ENCODE measurements at places on chromosomes 1 and 21.
A peak's percentile ranks its signal among the peaks of the same experiment; 100 is the strongest.

GRCh38 chr1:186016856-186017255, 282.7 kb downstream of the HMCN1 start:
- no peak for DNase-seq

DNA sequence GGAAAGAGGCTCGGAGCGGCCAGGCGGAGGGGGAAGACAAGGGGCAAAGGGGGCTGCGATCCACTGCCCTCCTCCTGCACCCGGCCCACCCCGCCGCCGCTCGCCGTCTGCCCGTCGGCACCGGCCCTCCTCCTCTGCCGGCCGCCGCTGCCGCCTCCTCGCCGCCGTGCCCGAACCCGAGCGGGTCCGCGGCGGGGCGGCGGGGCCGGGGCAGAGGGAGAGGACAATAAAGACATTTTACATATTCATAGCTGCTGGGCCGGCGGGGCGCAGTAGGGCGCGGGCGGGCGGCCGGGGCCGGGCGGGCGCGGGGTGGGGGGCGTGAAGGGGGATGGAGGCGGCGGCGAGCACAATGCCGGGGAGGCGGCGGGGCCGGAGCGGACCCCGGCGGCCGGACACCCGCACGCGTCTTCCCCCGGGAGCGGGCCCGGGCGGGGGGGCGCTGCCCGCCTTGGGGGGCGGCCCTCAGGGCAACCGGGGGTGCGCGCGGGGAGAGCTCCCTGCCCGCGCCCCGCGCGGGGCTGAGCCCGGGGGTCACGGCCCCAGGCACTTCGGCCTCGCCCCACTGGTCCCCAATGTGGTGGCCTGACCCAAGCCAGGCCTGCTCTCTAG, 546 bp downstream of the POU2F1 start:
- DNase-seq: no peak

DNA sequence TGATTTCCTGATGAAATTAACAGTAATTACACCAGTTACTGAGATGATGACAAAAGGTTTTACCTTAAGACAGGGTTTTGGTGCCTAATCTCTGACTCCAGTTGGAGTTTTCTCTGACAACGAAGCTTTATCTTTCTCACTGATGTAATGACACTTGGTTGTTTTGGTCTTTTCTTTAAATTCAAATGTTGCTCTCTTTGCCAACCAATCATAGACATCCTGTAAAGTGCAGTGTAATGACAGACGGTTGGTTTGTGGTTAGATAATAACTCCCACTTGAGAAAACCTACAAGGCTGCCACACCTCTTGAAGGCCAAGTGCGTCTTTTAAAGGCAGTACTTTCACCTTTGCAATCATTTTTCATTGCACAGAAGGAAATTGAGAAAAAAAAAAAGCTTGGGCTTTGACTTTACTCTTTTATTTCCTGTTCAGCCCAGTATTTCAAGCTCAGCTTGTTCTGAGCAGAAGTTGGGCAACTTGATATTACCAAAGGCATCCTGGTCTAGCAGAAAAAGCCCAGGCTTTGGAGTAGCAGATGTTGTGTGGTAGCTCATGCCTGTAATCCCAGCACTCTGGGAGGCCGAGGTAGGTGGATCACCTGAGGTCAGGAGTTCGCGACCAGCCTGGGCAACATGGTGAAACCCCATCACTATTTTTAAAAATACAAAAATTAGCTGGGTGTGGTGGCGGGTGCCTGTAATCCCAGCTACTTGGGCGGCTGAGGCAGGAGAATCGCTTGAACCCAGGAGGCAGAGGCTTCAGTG, 14.9 kb downstream of the PDIK1L start:
- peak; percentile 32 for DNase-seq

GRCh38 chr1:108208724-108209446, 8.7 kb upstream of the SLC25A24 start:
- no peak for DNase-seq

GRCh38 chr1:33394770-33395169, 36.1 kb downstream of the PHC2 start:
- DNase-seq: no peak

DNA sequence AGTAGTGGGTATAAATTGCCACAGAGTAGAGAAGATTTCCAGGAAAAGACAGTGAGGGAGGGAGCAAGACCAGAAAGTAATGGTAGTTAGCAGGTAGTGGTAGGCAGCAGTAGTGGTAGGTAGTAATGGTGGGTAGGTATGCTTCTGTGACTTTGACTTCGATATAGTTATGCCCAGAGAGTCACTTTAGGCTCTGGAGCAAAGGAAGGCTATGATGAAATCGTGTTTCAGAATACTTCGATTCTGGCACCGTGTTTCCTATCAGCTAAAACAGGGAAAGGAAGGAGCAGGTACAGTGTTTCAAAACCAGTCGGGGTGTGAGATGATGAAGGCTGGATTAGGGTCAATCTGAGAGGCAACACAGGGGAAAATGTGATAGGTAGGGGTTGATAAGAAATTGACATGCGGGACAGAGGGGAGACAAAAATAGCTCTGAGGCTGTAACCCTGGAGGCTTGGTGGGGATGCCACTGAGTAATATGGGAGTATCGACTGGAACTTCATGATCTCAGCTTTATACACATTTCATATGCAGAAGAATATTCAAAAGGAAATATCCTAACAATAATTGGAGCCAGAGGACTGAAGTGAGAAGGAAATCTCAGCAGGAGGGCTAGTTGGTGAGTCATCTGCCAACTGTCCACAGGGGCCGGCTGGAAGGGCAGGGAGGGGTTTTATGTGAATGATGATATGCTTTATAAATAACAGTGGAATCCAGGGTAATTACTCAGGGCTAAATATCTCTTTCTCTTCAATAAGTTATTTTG, 25.2 kb upstream of the TRIM45 start:
- DNase-seq: no peak

- DNase-seq: no peak
Observed at GRCh38 chr21:42216726-42217572, 2.0 kb upstream of the ABCG1 start.

DNA sequence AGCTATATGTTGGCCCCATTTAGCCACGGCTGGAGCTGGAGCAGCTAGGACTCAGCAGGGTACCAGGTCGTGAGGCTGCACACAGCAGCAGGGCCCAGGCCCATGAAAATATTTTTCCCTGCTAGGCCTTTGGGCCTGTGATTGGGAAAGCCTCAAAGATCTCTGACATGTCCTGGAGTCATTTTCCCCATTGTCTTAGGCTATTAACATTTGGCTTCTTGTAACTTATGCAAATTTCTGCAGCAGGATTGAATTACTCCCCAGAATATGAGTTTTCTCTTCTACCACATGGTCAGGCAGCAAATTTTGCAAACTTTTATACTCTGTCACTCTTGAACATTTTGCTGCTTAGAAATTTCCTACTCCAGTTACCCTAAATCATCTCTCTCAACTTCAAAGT, 11.2 kb downstream of the CFHR2 start:
- DNase-seq: no peak

- no peak for DNase-seq
Observed at GRCh38 chr1:164611754-164612642, 53.0 kb downstream of the PBX1 start.

DNA sequence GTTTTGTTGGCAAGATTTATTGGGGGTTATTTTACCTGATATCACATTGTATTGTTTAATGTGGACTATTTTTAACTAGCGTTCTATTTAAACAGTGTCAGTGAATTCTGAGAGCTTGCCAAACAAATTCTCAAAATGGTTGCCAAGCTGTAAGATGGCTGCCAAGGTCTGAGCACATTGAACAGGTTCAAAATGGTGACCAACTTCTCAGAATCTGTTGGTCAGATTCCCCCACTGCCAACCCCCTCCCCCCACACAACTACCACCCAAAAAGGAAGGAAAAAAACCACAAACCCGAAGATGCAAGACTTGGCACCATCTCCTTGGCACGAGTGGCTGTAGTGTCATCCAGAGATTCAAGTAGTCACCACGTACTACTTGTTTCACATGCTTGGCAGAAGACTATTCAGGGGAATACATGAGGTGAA, 159.1 kb downstream of the NFIA start:
- no peak for DNase-seq

GRCh38 chr1:229364207-229365065, 21.6 kb upstream of the CCSAP start:
- no peak for DNase-seq

GRCh38 chr1:219092206-219092605, 81.5 kb upstream of the LYPLAL1 start:
- DNase-seq: no peak

DNA sequence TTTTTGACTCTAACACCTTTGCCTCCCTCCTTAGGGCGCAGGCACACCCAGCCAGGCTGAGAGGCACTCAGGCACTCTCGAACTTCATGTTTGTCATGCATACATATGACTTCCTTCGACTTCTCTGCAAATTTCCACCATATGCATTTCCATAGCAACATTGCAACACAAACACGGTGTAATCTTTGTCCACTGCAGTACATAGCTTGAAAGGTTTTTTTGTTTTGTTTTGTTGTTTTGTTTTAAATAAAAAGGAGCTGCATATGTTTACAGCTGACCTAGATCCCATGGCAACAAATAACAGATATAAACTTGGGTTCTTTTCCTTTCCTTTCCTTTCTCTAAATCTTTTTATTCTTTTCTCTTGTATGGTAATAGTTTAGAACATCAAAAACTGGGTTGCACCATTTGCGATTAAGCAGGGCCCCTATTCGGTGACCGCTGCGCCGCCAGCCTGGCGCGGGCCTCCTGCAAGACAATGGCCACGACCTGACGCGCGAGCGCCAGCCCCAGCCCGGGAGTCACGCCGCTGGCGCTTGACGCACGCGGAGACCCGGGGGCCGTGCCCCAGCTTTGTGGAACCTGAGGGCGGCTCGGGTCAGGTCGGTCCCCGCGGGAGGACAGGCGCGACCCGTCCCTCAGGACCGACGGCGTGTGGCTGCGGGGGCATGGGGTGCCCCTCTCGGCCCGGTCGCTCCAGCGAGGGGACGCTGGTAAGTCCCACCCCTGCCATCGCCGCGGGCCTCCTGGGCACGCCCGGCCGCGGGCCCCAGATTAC, 35.2 kb downstream of the CCN1 start:
- DNase-seq: no peak

- peak; percentile 15 for DNase-seq
Observed at GRCh38 chr1:112674440-112674985, at the start of gene MOV10. TSS of gene MOV10 (plus strand) at chr1:112674659. CDS start at chr1:112674913, 254 bp downstream.

DNA sequence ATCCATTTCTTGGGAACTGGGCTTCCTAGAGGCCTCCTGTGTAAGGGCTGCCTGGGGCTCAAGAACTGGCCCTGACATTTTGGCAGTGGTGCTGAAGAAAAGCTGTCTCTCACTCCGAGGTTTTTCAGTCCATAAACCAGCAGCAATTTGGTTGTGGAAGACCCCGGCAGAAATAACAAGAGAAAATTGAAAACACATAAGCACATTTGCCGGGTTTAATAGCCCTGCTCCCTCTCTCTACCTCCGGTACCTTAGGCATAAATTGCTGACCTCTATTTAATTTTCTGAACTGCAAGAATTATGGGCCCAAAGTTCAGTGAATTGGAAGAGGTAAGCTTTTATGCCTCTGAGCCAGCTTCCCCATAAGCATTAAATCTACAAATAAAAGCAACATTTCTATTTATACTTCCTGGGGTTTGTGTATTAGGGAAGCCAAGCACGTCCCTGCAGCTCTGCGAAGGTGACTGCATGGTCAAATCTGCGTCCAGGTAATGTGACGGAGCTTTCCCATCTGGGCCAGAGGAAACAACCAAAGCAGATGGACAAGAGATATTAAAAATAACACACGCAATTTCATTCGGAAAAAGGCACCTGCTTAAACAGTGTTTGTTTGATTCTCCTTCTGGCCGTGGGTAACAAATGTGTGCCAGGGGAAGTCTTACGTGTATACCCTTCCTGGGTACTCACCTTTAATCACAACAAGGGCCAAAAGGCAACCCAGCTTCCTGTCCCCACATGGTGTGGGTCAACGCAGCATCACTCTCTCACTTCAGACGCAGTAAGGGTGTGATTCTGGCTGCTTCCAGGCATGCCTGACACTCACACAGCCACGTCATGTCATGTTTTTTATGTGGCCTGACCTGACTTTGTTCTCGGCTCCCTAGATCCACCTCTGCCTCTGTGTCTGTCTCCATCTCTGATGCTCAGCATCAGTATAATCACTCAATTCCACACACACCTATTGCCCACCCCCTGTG, 69.2 kb downstream of the PAPPA2 start:
- no peak for DNase-seq

- no peak for DNase-seq
Observed at GRCh38 chr1:45908611-45909140, 105.3 kb downstream of the MAST2 start.

- DNase-seq: no peak
Observed at GRCh38 chr21:39034590-39035536, 148.4 kb downstream of the PSMG1 start.

DNA sequence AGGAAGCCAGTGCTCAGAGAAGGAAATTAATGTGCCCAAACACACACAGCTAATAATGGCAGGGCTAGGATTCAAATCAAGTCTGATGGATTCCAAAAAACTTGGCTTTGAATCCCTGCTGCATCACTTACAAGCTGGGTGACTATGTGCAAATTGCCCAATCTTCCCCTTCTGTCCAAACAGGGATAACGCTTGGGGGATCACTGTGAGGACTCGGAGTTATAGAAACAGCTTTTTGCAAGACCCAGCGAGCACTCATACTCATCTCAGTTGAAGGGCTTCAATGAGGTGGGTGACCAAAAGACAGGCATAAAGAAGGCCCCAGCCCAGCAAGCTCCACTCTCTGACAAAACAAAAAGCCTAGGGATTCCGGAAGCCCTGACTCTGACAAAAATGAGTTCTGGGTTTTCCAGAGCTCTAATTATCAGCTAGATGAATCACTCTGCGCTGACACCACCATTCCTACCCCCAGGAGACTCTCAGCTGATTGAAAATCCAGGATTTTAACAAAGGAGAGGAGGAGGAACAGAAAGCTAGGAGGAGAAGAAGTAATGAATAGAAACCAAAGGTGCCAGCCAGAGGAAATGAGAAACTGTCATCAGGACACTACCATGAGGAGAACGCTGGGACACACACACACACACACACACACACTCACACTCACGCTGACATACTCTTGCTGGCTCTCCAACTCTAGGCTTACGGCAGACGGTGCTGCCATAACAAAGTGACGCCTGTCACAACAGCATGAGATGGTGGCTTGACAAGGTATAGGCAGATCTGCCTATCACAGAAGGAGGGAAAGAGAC, 1.6 kb upstream of the STK40 start:
- no peak for DNase-seq

GRCh38 chr1:156464825-156465452, 35.6 kb downstream of the MEF2D start:
- no peak for DNase-seq

DNA sequence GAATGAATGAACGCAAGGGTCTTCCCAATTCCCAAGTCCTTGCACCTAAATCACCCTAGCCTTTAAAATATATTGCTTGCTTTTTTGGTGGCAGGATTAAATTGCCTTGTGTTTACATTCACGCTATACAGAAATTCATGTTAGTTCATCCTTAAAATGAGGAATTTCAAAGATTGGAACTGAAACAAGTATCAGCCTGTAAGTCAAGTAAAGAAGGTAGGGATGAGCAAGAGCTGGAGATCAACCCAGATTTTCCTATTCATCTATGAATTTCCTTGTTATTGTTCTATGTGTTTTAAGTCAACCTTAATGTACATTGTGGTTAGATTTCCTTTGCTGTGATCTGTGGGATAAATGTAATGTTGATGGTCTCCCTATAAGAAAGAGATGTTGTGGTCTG, 248.2 kb downstream of the NFIA start:
- DNase-seq: no peak

All from stimulated activated CD8-positive, alpha-beta memory T cell treated with anti-CD3 and anti-CD28 coated beads, Interleukin-2, amount 100 ng/mL, for 1 hour (primary cell).